ENCODE measurements at places on chromosomes 7 and 10.

GRCh38 chr7:48398191-48398590 is 226.9 kb downstream of the ABCA13 start:
- no peak for DNase-seq

GRCh38 chr10:52621635-52622079 is 150.9 kb downstream of the MBL2 start:
- DNase-seq, result no peak

GRCh38 chr10:61000769-61001730 is 57.1 kb upstream of the RHOBTB1 start:
- no peak for DNase-seq

- peak; percentile 70 for DNase-seq
Observed at GRCh38 chr10:73095481-73096021, 1.1 kb downstream of the P4HA1 start.

DNA sequence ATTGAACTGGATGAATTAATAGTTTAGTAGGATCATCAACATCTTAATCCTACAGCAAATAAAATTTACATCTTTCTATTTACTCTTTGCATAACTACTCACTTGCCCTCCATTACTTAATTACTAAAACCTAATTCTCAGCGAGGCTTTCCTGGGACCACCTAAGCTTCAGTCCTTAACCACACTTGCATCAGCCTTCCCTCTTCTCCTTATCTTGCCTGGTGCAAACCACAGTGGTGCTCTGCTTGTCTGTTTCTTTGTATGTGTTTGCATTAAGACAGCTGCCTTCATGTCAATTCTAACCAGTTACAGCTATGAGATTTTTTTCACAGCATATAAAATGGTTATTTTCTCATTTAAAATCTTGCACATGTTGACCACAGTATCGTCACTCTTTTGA is 72.6 kb upstream of the ZNF92 start:
- DNase-seq, result no peak

GRCh38 chr10:31820096-31820495 is 108.5 kb downstream of the ARHGAP12 start:
- no peak for DNase-seq

DNA sequence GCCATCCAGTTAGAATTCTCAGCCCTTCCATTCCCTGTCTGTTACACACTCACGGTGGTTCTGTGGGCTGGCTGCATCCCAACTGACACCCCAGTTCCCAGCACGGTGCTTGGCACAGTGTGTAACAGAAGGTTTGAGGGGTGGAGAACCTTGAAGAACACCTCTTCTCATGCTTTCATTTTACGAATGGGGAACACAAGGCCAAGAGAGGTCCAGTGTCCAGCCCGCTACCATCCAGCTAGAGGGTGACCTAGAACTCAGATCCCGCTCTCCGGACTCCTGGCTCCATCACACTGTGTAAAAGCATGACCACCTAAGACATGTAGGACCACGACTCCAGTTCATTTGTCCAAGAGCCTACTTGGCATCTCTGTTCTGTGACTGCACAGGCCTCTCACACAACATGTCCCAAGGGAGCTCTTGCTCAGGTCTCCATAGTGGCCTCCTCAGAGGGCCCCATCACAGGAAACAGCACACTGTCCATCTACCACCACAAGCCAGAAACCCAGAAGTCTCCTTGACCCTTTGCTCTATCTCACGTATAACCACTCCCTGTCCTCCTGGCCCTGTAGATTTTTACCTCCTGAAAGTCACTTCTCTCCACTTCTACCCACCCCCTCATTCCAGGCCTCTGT is 2.8 kb upstream of the CDH23 start:
- DNase-seq, result no peak

GRCh38 chr7:128887169-128888038 is 23.1 kb downstream of the KCP start:
- DNase-seq, result no peak
